CD4-positive, alpha-beta T cell treated with Interleukin-12 subunit alpha and Interleukin-12 subunit beta, for 1 hour (primary cell): ENCODE measurements at places on chromosomes 6 and 20.

DNA sequence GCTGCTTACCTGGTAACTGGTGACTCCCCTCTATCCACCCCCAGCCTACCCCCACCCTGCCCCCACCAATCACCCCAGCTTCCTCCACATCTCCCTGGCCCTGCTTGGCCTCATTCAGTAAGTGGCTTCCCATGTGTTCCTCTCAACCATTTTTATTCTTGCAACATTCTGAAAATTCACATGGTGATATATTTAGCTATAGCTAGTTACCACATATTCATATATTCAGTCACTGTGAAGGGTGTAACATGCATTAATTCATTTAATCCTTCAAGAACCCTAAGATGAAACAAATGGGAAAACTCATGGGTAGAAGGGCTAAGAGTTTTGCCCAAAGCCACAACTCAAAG lies 95.4 kb upstream of the CEP85L start:
- DNase-seq, result no peak

GRCh38 chr20:52056203-52057062 lies 135.1 kb downstream of the ZFP64 start:
- DNase-seq, result no peak

- DNase-seq, result no peak
Measured at GRCh38 chr6:137248702-137249101, 29.5 kb upstream of the IFNGR1 start.

DNA sequence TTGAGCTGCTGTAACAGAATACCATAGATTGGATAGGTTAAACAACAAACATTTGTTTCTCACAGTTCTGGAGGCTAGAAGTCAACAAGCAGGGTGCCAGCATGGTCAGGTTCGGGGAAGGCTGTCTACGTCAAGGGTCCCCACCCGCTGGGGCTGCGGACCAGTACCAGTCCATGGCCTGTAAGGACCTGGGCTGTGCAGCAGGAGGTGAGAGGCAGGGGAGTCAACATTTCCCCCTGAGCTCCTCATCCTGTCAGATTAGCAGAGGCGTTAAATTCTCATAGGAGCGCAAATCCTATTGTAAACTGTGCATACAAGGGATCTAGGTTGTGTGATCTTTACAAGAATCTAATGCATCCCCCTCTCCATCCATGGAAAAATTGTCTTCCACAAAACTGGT lies 3.8 kb downstream of the ADGB start:
- DNase-seq, result no peak

DNA sequence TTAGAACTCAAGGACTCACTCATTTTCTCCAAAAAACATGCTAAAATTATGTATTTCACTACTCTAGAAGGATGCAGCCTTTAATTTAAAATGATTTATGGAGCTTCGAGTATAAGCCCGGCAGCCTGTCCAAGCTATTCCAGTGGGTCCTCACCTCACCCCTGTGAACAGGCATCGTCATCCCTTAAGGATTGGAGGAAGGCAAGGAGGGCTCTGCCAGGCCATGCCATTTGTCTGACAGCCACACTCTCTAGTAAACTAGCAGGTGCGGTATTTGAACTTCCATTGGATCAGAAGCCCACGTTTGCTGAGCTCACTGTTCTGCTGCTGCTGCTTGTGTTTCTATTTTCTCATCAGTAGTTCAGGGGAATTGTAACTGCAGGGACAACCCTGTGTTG lies 39.8 kb upstream of the NAA20 start:
- no peak for DNase-seq

GRCh38 chr6:74333406-74333805 lies 637.4 kb downstream of the CD109 start:
- DNase-seq, result no peak

GRCh38 chr6:122677406-122677805 lies 67.2 kb downstream of the PKIB start:
- no peak for DNase-seq
